ENCODE measurements at places on chromosomes 3 and 15. TPM values are rescaled to one million over a fixed set of nuclear protein-coding genes. Genes with fewer than 3 reads are reported as not detected.

Gene CLDN18
- total RNA-seq = not detected

Gene SEMA6D
- 7.5 TPM for total RNA-seq

- DNase-seq = no peak
Observed at GRCh38 chr15:90572893-90573292, 43.2 kb downstream of the CRTC3 start.

GRCh38 chr3:63970631-63971475 is 52.4 kb downstream of the PSMD6 start:
- DNase-seq = no peak

GRCh38 chr3:133884054-133884886 is 11.4 kb downstream of the RAB6B start:
- DNase-seq = no peak

Gene MYRIP
- 0.21 TPM for total RNA-seq

Gene SPSB4
- 0.08 TPM for total RNA-seq

DNA sequence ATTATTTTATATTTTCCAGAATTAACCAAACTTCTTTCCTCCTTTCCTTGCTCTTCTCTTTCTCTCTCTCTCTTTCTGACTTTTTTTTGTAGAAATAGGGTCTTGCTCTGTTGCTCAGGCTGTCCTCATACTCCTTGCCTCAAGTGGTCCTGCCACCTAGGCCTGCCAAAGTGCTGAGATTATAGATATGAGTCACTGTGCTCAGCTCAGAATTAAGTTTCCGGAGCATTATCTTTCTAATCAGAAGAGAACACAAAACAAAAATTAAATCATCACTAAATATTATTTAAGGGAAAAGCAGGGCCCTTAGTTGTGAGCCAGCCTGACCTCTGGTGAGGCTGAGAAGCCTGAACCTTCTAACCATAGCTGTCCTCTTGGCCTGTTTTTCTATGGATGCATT is 168.2 kb downstream of the SOX2 start:
- no peak for DNase-seq

DNA sequence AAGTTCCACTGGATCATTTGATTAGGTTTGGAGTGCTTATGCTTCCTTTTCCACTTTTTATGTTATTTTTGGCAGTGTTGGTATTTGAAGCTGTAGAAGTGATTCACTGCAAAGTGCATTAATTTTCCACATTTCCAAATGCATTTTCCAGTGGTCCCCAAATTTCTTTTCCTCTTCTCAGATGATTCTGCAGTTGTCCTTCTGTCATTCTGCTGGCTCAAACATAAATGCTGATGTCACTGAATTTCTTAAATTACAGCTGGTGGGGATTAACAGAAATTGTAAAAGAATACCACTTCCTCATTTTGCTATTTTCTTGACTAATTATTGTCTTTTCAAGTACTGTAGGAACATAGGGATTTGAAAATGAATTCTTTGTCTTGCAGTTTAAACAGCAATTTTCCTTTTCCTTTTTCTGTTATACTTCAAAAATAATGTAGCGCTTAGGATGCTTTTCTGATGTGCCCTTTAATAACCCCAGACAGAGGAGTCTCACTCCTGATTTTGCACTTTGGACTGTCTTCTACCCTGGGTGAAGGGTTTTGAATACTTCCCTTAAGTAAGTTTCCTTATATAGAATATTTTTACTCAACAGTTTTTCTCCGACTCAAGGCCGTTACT is 25.0 kb downstream of the MITF start:
- DNase-seq = no peak

DNA sequence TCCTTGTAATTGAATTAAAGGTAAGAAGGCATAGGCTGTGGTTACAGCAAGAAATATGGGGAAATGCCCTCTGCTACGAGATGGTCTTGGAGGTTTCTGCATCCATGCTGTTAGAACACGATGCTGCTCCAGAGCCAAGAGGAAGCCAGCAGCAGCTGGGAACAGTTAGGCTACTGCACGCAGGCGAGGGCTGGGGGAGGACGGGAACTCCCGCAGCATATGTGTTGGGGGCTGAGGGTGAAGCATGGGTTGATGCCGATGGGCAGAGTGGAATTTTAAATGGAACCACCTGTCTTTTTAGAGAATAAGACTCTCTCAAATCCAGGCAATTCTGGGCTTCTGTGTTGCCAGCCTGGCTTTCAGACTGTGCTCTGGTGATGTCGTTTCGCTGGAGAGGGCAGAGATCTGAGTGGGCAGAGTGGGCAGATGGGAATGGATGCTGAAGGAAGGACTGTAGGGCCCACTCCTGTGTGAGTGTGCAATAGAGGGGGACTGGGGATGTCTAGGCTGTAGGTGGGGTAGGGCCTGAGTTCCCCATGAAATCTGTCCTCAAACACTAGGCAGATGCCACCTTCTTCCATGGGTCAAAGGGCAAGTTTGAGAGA is 417.0 kb upstream of the TPM1 start:
- DNase-seq = no peak

GRCh38 chr3:114404590-114404989 is 110.8 kb downstream of the TIGIT start:
- DNase-seq = peak; percentile 64

- DNase-seq = no peak
Observed at GRCh38 chr3:141610939-141611338, 124.1 kb downstream of the RASA2 start.

DNA sequence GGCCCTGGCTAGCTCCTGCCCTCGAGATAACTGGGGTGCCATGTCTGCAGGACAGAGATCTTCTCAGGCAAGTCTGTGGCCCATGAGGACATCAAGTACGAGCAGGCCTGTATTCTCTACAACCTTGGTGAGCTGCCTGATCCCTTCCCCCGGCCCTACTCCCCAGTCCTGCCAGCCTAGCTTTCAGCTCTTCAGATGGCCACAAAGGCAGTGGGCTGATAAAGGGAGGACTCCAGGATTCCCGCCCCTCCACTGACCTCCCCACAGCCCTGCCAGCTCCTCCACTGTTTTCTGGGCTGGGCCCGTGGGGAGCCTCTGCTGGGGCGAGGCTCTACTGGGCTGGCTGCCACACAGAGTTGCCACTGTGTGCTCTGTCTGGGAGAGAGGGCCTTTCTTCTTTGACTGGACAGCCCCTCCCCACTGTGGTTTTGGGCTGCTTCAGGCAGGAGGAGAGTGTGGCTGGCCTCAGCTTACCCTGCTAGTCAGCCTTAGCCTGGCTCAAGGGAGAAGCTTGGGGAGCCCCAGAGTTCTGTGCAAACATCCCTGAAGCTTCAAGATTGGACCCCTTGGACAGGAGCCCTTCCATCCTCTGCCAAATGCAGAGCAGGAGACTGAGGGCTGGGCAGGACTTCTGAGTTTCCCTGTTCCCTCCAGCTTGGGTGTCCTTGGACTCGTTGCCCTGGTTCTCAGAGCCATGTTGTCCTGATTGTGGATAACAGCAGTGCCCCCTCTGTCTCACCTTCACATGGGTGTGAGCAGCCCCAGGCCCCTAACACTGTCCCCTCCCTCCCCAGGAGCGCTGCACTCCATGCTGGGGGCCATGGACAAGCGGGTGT is 24.4 kb downstream of the PTPN23 start:
- no peak for DNase-seq

Gene CADM2
- total RNA-seq = not detected

DNA sequence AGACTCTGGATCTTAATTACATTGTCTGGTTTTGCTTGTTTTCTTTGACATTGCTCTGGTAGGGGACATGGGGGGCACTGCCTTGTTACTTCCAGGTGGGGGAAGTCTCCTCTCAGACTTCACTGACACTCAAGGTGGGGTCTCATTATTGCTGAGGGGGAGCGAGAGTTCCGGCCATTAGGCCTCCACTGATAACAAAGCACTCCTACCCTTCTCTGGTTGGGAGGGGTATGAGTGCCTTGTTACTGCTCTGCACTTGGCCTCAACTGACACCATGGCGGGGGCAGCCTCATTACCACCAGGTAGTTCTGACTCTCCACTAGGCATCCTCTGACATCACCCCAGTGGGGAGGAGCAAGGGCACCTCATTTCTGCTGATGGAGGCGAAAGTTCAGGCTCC is 25.7 kb downstream of the SH3GL3 start:
- DNase-seq = no peak

DNA sequence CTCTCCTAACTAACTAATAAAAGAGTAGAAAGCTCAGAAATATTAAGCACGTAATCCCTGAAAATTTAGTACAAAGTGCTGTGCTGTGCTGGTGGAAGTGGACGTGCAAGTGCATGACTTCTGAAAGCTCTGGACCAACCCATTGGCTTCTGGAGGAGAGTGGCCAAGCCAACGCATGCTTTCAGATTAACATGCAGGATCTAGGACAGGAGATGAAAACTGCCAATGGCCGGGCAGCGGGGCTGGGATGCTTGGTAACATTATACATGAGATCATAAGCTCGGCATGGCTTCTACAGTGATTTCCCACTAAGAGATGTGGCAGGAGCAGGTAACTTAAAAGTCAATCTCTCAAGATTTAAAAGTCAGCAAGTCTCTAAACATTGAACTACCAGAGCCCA is 170.8 kb upstream of the SNTN start:
- DNase-seq = no peak

Gene OXTR
- total RNA-seq = 0.61 TPM

- no peak for DNase-seq
Observed at GRCh38 chr15:57025264-57025926, 107.0 kb downstream of the TCF12 start.

Gene FBXW12
- total RNA-seq = not detected

GRCh38 chr15:75928680-75929608 is 25.3 kb downstream of the FBXO22 start:
- DNase-seq = peak; percentile 71

- no peak for DNase-seq
Observed at GRCh38 chr15:58203537-58203936, 65.4 kb downstream of the AQP9 start.

DNA sequence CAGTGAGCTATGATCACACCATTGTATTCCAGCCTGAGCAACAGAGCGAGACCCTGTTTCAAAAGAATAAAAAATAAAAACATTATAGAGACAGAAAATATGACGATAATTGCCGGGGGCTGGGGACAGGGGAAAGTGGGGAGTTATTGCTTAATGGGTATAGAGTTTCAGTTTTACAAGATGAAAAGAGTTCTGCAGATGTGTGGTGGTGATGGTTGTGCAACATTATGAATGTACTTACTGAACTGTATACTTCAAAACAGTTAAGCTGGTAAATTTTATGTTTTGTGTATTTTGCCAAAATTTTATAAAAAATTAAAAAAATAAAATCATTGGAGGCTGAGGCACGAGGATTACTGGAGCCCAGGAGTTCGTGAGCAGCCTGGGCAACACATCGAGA is 24.8 kb upstream of the ZNF774 start:
- DNase-seq = no peak

- no peak for DNase-seq
Observed at GRCh38 chr3:167653760-167654159, at the start of gene WDR49. Gene WDR49 (minus strand): TSS chr3:167653942. CDS start chr3:167653425, 517 bp downstream.

All from SK-MEL-5 (cell line).